MCF 10A (cell line): ENCODE measurements at places on chromosomes 4 and X. TPM values are rescaled to one million over a fixed set of nuclear protein-coding genes. Genes with fewer than 3 reads are reported as not detected.

Gene STS
- total RNA-seq: 2.4 and 2.8 TPM in 2 replicates

Gene MAGEC2
- not detected in 2 replicates for total RNA-seq

Gene C4orf50
- total RNA-seq: not detected in 2 replicates

Gene STPG2
- total RNA-seq: 0.22 and 0.61 TPM in 2 replicates

Gene CPE
- total RNA-seq: 8.3 and 9.1 TPM in 2 replicates
